ENCODE measurements at places on chromosomes 4 and X. TPM values are rescaled to one million over a fixed set of nuclear protein-coding genes. Genes with fewer than 3 reads are reported as not detected.

The CXCL8 gene
- total RNA-seq = not detected

The AADAT gene
- total RNA-seq = not detected

The SMARCAD1 gene
- 28.5 TPM for total RNA-seq

The LGI2 gene
- total RNA-seq = not detected

The CENPE gene
- 39.0 TPM for total RNA-seq

The HS6ST2 gene
- total RNA-seq = 0.47 TPM

The TDO2 gene
- not detected for total RNA-seq

The ARMCX4 gene
- total RNA-seq = 4.8 TPM

DNA sequence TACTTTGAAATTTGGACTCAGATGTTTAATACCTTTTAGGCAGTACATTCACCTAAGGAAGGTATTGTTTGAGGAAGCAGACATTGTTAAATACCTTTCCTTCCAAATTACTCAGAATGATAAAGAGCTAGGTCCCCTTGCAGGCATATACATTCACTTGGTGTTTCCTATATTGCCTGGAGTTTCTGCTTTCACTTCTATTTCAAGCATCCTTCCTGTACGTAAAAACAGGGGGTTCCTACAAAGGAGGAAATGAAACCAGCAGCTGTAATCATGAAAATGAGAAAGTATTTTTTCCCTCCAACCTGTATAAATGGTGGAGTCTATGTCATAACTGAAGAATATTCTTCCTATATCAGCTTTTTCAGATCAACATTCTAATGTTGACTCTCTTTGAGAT lies 90.4 kb upstream of the RASGEF1B start:
- DNase-seq = no peak

GRCh38 chr4:158588285-158588684 lies 66.6 kb downstream of the RXFP1 start:
- no peak for DNase-seq

GRCh38 chr4:98484031-98484430 lies 174.4 kb downstream of the TSPAN5 start:
- DNase-seq = no peak

DNA sequence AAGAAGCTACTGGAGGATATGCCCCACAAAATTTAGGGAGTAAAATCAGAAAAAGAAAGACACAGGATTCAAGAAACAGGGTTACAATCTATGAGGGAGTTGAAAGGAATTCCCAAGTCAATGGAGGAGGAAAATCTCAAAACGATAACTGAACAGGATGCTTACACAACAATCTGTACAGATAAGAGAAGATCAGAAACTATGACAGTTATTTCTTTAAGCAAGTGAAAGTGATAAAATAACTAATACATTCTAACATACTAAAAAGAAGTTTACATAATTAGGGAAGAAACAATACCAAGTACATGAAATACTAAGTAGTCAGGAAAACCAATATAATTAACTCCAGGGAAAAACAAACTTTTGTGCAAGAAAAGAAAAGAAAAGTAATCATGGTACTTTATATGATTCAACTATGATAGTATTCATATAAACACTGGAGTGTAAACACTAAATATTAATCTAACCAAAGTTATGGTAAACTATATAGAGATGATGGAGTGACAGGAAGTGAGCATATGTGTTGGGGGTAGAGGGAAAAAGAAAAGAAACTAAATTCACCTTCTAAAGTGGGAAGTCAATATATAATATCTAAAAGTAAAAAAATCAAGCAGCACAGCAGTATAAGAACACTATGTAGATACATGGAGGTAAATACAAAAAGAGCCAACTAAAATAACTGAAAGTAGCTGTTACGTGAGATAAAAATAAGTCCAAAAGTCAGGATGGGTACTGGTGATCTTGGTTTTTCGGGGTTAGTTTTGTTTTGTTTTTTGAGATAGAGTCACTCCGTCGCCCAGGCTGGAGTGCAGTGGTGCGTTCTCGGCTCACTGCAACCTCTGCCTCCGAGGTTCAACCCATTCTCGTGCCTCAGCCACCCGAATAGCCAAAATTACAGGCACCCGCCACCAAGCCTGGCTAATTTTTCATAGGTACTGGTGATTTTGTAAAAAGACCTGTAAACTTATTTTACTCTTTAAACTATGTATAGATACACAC lies 99.3 kb downstream of the TEX11 start:
- DNase-seq = no peak

DNA sequence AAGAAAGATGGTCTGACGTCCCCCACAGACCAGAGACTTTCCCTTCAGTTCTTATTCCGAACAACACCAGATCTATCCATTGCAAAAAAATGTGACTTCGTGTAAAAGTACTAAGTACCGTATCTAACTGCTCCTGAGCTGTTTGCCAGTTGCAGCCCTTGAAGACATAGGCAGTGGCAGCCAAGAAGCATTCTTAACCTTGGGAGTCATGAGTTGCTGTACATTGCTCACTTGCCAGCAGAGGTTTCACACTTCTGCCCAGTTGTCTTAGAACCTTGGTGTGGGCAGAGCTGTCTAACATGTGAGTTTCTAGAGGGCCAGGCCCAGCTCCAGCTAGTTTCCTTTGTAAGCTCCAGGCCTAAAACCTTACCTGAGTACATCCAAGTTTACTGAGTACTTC lies 10.5 kb upstream of the CHRDL1 start:
- no peak for DNase-seq

DNA sequence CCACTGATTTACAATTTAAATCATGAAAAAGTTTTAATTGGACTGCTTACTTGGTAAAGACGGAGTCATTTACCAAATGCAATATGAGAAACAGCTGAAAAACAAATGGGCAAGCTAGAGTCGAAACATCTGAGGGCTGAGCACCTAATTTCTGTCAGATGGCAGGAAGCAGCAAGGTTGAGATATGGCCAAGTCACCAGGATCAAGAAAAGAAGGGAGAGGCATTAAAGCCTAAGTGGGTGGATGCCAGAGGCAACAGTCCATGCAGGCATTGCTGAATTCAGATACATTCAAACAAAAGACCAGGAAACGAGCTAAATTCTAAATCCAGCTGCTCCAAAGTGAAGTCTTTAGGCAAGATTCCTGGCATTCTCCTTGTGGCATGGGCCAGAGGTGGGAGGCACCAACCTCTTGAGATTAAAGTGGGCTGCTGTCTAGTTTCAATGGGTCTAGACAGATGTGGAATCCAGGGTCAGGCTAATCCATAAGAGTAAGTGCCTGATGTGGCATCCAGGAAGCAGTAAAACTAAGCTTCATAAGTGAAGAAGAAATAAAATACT lies 8.0 kb upstream of the ARSJ start:
- DNase-seq = no peak

DNA sequence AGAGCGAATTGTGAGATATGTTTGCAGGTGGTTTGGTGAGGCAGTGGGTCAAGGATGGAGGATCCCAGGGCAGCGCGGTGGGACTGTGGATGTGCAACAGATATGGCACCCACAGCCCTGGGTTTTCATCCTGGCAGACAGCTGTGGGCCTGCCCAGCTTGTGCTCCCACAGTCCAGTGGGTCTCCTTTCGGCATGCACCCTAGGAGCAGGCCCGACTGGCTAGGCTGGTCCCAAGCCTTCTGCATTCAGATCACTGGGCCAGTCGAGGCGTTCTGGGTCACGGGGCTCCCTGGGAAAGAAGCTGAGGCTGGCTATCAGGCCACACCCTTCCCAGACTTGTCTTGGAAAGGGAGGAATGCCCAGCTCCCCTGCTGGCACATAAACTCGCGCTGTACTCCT lies 2289.6 kb downstream of the ARAP2 start:
- DNase-seq = no peak

- no peak for DNase-seq
Measured at GRCh38 chr4:184421533-184422155, 52.7 kb downstream of the IRF2 start.

DNA sequence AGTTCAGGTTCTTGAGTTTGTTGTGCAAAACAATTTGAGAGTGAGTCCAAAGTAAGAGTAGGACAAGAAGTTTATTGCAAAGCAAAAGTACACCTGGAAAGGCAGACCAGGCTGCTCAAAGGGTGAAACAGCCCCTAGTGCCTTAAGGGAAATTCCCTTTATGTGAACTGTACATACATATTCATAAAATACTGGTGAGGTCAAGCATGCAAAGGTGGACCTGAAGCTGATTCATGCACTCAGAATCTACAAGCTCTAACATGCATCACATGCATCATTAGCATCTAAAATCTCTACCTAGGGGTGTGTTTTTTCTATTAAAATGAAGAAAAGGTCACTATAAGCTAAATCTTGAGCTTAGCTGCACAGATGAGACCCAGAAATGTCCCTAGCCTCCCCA lies 266.9 kb downstream of the SPATA18 start:
- DNase-seq = no peak

DNA sequence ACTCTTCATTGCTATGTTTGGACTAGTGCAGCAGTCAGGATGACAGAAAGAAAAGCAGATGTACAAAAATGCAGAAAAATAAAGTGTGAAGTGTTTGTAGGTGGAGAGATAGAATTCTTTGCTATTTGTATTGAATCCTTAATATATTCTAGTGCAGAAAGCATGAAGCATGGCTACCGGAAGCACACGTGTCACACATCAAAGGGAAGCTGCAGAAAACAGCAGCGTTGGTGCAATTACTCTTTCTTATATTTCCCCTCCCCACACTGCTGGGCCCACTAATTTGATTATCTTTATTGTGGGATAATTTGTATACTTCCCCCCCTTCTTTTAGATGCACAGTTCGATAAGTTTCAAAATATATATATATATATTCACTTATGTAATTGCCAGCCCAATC lies 35.9 kb upstream of the TAPT1 start:
- DNase-seq = peak; percentile 17

GRCh38 chr4:109562457-109563239 lies 2.6 kb downstream of the MCUB start:
- peak; percentile 43 for DNase-seq

GRCh38 chr4:186820391-186820891 lies 96.8 kb upstream of the FAT1 start:
- no peak for DNase-seq

- no peak for DNase-seq
Measured at GRCh38 chr4:133424605-133425004, 275.5 kb downstream of the PCDH10 start.

DNA sequence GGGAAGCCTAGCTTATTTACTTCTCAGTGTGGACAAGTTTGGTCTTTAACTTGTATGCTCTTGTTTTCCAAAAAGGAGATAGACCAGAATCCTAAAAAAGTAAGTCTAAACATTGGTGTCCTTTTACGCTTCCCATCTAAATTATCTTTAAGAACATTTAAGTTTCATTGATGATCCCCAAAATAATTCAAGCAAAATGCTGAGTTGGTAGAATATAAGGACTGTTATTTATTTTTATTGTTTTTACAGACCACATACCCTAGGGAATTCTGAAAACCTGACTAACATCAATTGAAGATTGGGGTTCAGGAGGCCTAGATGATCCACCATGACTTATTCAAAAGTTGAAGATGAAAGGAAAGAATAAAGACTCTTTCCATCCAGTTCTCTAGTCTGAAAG lies 653.0 kb downstream of the CCSER1 start:
- no peak for DNase-seq

- DNase-seq = peak; percentile 28
Measured at GRCh38 chr4:120841580-120841979, 80.9 kb downstream of the PRDM5 start.
